ENCODE measurements at places on chromosomes 1 and 21.

GRCh38 chr1:115506518-115506917, 135.3 kb upstream of the VANGL1 start:
- no peak for DNase-seq

GRCh38 chr1:154593390-154593789, 14.6 kb downstream of the ADAR start:
- no peak for DNase-seq

GRCh38 chr21:30829659-30830058, at the start of gene KRTAP7-1:
KRTAP7-1 (minus strand) TSS chr21:30829759; CDS start chr21:30829698, 61 bp downstream.
- no peak for DNase-seq

DNA sequence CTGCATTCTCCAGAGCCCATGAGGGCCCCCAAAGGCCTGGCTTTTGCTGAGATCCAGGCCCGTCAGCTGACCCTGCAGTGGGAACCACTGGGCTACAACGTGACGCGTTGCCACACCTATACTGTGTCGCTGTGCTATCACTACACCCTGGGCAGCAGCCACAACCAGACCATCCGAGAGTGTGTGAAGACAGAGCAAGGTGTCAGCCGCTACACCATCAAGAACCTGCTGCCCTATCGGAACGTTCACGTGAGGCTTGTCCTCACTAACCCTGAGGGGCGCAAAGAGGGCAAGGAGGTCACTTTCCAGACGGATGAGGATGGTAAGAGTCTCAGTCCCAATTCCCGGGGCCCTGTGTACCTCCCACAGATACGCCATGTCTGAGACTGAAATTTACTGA, 39.1 kb downstream of the PTPRU start:
- no peak for DNase-seq

DNA sequence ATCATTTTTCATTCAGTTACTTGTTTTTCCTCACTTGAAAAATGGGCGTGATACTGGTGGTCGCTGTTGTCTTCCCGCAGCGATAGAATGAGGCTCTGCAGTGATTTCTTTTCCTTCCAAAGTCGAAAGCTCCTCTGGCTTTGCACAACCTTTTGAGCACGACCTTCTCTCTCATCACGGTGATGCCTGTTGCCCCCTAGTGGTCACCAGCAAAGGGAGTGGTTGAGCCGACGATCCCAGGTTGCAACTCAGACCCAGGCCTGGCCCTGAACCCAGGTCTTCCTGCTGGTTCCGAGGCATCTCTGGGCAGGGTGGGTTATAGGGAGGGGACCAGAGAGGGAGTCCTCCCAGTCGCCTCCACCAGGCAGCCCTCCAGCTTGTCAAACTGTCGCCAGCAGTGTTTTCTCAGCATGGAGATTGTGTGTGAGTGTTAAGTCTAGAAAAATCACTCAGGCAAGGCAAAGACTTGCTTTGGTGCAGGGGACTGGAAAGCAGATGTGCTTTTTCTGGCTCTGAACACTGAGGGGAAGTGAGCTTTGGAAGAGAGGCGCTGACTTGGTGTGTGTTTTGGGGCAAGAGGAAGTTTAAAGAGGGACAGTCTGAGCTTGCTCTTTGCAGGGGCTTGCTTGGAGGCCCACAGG, 285.3 kb downstream of the CAMTA1 start:
- DNase-seq = peak; percentile 38
